NAMALWA (cell line): ENCODE measurements at places on chromosomes 5 and 9.

- DNase-seq, result no peak
These were observed 329.1 kb downstream of the SH3GL2 start for GRCh38 chr9:17907779-17908508.

- no peak for DNase-seq
These were observed 236.1 kb downstream of the MEF2C start for GRCh38 chr5:88646866-88647265.

DNA sequence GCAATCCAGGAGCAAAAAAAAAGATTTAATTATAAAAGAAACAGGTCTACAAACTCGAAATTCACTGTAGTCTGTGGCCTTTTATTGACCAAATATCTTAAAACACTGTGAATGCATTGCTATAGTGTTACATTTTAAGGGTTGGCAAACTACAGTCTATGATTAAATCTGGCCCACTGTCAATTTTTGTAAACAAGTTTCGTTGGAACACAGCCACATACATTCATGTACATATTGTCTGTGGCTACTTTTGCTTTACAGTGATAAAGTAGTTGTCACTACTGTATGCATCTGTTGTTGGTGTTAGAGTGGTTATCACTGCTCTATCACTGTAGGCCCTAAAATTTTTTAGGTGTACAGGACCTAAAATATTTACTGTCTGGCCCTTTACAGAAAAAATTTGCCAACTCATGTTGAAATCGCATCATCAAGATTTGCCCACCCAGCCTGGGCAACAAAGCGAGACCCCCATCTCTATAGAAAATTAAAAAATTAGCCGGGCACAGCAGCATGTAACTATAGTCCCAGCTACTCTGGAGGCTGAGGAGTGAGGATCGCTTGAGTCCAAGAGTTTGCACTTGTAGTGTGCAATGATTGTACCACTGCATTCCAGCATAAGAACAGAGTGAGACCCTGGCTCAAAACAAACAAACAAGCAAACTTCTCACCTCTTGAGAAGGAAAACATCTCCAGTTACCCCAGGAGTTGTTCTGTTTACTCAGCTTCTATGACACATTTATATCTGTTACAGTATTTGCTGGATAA lies 89.0 kb downstream of the ERBIN start:
- no peak for DNase-seq

- DNase-seq, result no peak
These were observed 174.4 kb downstream of the GAPVD1 start for GRCh38 chr9:125435776-125436612.

GRCh38 chr9:74644023-74644422 lies 146.9 kb downstream of the RORB start:
- no peak for DNase-seq

DNA sequence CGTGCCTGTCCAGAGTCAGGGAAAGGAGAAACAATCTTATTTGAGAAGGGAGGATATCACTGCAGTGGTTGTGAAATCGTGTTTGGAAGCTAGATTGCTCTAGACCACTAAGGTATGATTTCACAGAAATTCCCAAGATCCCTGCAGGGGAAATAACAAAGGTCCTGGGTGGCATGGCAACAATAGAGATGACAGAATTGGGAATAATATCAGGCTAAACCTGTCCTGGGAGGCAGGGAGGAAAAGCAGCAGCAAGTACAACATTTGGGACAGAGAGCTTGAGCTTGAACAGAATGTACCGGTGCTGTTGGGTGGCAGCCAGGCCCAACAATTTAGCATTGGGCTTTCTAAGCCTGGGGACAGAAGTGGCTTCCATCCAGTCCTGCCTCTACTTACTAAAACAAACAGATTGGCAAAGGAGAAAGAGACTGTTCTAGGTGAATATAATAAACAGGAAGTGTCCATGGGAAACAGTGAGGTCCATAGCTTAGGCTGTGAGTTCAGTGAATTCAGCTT lies 17.0 kb upstream of the ARHGAP26 start:
- DNase-seq, result no peak

DNA sequence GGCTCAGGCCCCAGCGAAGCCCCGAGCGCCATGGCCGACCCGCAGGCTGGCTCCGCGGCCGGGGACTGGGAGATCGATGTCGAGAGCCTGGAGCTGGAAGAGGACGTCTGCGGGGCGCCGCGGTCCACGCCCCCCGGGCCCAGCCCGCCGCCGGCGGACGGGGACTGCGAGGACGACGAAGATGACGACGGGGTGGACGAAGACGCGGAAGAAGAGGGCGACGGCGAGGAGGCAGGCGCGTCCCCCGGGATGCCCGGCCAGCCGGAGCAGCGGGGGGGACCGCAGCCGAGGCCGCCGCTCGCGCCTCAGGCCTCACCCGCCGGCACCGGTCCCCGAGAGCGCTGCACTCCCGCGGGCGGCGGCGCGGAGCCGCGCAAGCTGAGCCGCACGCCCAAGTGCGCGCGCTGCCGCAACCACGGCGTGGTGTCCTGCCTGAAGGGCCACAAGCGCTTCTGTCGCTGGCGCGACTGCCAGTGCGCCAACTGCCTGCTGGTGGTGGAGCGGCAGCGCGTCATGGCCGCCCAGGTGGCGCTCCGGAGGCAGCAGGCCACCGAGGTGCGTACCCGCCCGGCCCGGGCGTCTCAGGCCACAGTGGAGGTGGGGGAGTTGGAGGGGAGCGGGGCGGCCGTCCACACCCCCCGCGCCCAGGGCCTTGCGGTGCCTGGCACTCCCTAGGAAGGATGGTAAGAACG lies 1.6 kb downstream of the DMRT2 start:
- DNase-seq, result no peak

- DNase-seq, result no peak
These were observed 232.7 kb downstream of the EFNA5 start for GRCh38 chr5:107437986-107438510.

- DNase-seq, result no peak
These were observed 47.0 kb upstream of the LARP1 start for GRCh38 chr5:154708207-154708606.

GRCh38 chr5:33432656-33433055 lies 8.1 kb upstream of the TARS1 start:
- no peak for DNase-seq

- DNase-seq, result no peak
These were observed 157.1 kb upstream of the FGF10 start for GRCh38 chr5:44546286-44546685.

- peak; percentile 21 for DNase-seq
These were observed 18.2 kb upstream of the DCP2 start for GRCh38 chr5:112958093-112959088.

DNA sequence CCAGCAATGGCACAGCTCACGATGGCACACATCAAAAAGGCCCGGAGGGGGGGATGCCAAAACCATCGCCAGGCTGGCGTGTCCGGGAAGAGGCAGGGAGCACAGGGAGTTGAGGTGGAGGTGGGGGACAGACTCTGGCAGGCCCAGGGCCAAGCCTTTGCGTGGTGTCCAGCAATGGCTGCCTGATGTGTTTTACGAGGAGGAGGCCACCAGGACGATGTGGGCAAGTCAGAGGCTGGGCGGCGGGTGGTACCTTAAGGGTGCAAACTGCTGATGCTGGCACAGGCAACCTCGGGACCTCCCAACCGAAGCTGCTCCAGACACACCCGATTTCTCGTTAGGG lies 4.7 kb downstream of the VAV2 start:
- no peak for DNase-seq

- DNase-seq, result peak; percentile 66
These were observed 129.0 kb downstream of the COL23A1 start for GRCh38 chr5:178461004-178461730.

- no peak for DNase-seq
These were observed 464 bp downstream of the GDF9 start for GRCh38 chr5:132865668-132866341.

DNA sequence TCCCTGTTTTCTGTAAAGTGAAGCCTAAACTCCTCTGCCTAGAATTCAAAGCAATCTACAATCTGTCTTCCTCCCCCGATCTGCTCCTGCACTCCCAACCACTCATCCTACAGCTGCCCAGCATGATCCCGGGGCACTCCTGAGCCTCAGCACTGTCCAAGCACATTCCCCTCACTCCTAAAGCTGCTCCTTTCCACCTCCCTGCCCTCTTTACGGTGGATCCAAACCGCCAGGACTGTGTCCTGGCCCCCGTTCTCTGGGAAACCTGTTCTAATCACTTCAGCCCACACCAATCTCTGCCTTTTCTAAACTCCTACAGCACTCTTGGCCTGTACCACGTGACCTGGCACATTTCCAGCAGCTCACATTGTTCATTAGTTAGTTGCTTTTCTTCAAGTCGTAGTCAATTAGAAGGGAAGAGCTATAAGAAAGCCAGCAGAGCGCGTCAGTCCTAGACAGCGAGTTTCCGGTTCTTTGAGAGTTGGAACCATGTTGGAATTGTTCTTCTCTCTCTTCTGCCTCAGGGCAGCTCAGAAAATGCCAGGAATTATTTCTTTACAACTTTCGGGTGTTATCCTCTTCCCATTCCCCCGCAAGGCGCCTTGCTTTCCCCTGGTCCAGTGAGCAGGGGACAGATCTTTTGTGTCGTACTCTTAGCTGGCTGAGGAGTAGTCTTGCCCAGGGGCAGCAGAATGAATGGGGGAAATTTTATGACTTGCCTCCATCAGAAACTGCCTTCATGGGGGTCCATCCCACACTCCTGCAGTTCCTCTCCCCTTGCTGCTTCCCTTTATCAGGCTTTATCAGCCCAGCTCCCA lies 60.7 kb downstream of the NRG2 start:
- peak; percentile 19 for DNase-seq

DNA sequence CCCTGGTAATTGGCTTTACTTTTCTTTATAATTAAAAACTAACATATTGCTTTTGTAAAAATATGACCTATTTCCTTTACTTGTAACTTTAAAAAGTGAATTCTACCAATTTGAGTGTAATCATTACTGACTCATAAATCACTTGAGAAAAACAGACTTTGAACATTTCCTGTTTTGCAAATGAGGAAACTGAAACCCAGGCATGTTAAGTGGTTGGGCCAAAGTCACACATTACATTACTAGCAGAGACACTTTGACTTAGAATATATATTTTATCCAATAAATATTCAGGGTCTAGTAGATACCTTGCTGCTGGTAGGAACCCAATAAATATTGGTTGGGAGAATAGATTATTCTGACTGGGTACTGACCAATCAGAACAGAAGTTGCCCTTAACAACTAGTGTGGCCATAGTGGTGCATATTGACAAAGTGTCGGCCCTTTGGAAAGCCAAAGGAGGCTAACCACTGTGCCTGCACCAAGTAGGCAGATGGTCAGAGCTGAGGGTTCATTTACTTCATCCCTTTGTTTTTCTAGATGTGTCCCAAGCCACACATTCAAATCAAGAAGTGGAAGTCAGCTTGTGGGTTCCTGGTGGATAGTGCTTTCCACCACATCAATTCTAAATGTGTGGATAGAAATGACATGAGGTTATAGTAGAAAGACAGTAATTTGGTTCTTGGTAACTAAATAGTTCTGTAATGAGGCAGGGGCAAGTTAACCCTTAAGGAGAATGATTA lies 365.1 kb upstream of the RIOK2 start:
- DNase-seq, result peak; percentile 7

- DNase-seq, result no peak
These were observed 888 bp downstream of the RABGAP1 start for GRCh38 chr9:122941582-122942234.

GRCh38 chr5:158074992-158075769 lies 216.2 kb upstream of the CLINT1 start:
- DNase-seq, result peak; percentile 89

DNA sequence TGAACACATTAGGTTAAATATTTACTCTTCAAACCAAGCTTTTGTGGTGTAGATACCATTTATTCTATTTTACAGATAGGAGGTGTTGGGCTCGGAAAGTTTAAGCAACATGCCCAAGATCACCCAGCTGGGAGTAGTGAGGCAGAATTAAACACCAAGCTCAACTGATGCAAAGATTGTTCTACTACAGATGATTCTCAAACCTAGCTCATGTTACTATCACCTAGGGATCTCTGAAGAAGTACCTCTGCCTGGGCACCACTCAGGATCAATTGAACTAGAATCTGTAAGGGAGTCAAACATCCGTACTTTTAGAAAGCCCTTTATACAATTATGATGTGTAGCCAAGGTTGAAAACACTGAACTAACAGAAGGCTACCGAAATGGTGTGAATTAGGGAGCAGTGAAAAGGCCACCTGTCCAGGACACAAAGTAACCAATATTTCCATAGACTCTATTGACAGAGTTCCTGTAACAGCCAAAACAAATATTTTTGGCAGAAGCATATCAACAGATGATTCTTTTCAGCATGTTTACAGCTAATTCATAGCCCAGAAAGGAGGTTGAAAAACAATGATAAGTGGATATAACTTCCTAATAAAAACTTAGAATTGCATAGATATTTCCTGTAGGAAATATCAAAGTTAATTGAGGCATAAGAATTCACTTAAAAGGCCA lies 158.5 kb upstream of the PTGER4 start:
- DNase-seq, result no peak

GRCh38 chr5:116032094-116032517 lies at the start of gene ARL14EPL:
Gene ARL14EPL (plus strand): TSS chr5:116032472. CDS start chr5:116051466, 18,994 bp downstream.
- DNase-seq, result peak; percentile 5

DNA sequence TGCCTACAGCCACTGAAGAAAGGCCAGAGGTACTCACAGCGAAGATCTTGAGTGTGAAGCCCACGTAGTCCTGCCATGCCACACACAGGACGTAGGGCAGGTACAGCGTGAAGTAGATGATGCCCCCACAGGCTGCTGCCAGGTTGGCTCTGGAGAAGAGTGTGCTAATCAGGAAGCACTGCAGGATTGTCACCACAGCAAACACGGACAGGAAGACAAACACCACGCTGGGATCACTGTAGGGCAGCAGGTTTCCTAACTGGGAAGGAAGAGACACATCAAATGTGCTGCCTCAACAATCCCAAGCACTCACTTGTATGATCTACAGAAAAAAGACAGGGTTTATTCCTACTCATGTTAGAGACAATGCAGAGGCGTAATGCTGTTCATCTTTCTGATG lies 63.0 kb downstream of the NIPSNAP3B start:
- no peak for DNase-seq

- DNase-seq, result no peak
These were observed 416.8 kb downstream of the IRX2 start for GRCh38 chr5:2334719-2335118.

DNA sequence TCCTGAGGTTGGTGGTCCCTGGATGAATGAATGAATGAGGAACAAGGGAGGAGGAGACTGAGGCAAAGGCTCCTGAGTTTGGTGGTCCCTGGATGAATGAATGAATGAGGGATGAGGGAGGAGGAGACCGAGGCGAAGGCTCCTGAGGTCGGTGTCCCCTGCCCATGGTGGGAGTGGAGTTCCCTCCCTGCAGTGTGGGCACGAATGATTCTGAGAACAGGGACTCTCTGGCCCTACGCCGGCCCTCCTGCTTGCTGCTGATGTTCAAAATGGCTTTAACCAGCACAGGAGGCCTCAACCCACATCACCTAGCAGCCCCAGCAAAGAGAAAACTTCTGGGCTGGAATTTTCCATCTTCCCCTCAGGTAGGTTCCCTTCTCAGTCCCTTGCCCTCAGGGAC lies 377.8 kb downstream of the IRX2 start:
- no peak for DNase-seq
